NCI-H2171 (cell line): ENCODE measurements at places on chromosomes 16 and 17.
A peak's percentile ranks its signal among the peaks of the same experiment; 100 is the strongest.

DNA sequence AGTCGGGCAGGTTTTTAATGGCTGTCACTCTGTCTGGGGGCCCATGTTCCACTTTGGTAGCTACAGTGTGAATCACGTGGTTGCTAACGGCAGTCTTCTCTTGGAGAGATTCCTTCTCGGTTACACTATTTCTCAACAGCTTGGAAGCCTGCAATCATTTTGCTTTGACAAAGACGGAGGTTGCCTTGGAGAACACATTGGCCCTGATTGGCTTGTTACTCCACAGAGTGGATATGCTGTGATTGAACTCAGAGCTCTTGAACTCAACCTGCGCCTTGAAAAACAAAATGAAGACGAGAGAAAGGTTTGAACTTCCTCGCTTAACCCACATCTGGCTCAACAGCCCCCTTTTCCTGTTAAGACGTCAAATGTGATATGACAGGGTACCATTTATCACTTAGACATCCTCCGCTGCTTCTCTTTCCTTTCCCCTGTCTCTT lies 218.9 kb downstream of the MAF start:
- DNase-seq, result no peak

DNA sequence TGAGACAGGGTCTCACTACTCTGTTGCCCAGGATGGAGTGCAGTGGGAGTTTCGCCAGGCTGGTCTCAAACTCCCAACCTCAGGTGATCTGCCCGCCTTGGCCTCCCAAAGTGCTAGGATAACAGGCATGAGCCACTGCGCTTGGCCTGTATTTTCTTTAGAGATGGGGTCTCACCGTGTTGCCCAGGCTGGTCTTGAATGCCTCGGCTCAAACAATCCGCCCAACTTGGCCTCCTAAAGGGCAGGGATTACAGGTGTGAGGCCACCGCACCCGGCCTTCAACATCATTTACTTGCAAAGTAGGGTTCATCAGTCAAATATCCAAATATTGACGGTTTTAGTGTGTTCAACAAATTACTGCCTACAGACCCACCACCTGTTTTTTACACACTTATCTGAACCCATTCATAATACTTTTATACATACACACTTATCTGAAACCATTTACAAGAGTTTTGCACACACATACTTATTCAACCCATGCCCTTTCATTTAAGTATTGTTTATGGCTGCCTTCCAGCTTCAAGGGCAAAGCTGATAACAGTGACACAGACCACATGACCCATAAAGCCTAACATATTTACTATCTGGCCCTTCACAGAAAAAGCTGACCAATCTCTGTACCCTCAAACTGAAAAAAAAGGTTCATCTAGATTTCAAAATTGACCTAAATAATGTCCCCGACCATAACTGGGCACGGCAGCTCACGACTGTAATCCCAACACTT lies 11.9 kb downstream of the TMEM170A start:
- no peak for DNase-seq

GRCh38 chr17:56838687-56839086 lies 4.7 kb downstream of the DGKE start:
- no peak for DNase-seq

GRCh38 chr16:70809392-70810060 lies 8.6 kb upstream of the VAC14 start:
- DNase-seq, result no peak

GRCh38 chr17:73096211-73096610 lies 3.7 kb upstream of the SLC39A11 start:
- DNase-seq, result no peak

- no peak for DNase-seq
Measured at GRCh38 chr17:82245134-82246039, 16.5 kb downstream of the SLC16A3 start.

DNA sequence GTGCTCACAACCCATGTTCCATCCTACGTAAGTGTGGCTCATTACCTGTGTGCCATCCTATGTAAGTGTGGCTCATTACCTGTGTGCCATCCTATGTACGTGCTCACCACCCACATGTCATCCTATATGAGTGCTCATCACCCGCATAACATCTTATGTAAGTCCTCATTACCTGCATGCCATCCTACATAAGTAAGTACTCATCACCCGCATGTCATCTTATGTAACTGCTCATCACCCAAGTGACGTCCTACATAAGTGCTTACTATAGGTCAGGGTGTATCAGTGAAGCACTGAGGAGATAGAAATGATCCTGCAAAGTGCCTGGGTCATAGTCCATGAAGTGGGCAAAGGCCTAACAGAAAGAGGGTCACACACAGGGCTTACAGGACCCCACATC lies 93.1 kb downstream of the AXIN2 start:
- DNase-seq, result no peak

GRCh38 chr17:64778240-64779097 lies 116.4 kb upstream of the SMURF2 start:
- DNase-seq, result peak; percentile 36

- no peak for DNase-seq
Measured at GRCh38 chr16:6016530-6017184, 919.1 kb upstream of the EEF2KMT start.

- DNase-seq, result no peak
Measured at GRCh38 chr17:68182940-68183551, 64.8 kb upstream of the AMZ2 start.

DNA sequence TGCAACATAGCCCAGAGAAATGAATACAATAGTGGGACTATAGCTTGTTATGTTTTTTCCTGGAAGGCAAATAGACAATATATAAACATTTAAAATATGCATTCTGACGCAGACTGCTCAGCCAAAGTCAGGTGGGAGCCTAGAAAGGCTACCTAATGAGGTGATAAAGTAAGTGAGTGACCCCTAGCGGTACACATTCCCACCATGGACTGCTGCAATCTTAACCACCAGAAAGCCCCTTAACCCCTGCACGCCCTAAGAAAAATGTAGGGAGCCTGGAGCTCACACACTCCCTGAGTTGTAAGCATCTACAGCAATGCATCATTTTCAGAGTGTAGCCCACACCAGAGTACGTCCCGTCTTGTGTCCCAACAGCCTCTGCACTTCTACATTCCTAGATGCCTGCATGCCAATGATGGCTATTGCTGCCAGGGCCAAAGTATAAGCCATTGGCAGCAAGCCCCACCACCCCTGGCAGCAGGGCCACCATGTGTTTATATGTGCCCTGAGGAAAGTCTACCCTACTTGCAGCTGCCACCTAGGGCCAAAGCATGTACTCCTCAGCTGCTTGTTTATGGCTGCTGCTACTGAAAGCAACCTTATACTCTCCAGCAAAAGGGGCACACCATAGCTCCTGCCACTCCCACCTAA lies 127.6 kb downstream of the KIF2B start:
- DNase-seq, result no peak

DNA sequence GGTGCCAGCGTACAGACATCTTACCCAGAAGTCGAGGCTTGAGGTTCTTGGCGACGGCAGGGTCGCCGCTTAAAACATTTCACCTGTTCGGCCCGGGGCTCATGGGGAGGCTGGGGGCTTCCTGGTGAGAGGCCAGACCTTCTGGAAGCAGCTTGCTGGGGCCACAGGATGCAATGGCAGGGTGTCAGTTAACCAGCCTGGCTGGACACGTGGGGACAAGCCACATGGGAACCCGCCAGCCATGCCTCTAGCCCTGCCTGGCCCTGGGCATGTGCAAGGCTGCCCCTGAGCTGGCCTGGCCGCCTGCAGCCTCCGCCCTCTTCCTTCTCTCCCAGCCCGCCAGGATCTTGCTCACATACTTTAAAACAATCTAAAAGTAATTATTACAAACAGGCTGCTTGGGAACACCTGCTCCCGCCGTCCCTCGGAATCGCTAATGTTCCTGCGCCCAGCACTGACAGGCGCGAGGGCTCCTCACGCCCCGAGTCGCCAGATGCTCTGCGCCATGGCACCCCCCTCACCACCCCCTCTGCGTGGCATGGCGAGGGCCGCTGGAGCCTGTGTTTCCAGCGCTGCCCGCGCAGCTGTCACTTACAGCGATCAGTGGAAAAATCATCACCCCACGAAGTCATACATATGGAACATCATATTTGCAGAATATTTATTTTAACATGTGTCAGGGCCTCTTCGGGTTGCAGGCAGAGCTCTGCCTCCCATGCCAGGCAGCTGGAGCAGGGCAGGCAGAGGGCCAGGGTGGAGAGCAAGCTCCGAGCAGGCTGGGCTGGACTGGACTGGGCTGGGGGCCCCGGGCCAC lies 188.7 kb upstream of the GSE1 start:
- no peak for DNase-seq

DNA sequence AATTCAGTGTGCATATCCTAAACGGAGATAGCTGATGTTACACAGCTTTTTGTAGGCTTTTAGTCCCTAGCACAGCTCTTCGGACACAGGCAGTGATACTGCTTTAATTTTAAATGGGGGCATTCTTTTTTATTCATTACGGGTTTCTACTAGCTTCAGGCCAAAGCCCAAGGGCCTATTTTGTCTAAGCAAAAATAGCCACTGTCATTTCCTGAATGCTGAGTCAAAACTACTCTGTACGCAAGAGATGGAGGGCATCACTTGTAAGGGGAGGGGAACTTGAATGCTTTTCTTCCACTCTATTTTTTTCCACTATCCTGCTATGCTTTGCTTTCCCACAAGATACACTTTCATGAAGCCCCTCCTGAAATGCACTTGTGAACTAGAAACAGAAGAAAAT lies 360.7 kb downstream of the PMP22 start:
- DNase-seq, result no peak

- DNase-seq, result peak; percentile 83
Measured at GRCh38 chr16:1351582-1352362, at the start of the genes GNPTG and TSR3. Gene GNPTG, plus strand, starts transcription at chr16:1351931. Its CDS starts 35 bp downstream, at chr16:1351966. Gene TSR3, minus strand, starts transcription at chr16:1351878. Its CDS starts 74 bp downstream, at chr16:1351804.

DNA sequence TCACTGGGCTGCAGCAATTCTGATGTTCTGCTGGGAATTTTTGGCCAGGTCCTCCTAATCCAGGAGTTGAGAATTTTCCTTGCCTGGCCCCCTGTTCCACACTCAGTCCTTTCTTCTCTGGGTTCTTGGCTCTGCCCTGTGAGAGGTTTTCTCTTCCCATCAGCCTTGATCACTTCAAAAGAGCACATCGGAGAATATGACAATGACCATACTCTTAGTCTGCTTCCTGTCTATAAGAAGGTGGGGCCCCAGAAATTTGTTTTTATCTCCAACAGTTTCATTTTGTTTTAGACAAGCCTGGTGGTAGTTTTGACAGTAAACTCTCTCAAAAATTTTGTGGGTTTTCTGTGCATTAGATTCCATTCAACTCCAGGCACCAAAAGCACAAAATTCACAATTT lies 70.7 kb downstream of the C17orf67 start:
- no peak for DNase-seq

- peak; percentile 2 for DNase-seq
Measured at GRCh38 chr16:26569793-26570192, 496.9 kb upstream of the C16orf82 start.

DNA sequence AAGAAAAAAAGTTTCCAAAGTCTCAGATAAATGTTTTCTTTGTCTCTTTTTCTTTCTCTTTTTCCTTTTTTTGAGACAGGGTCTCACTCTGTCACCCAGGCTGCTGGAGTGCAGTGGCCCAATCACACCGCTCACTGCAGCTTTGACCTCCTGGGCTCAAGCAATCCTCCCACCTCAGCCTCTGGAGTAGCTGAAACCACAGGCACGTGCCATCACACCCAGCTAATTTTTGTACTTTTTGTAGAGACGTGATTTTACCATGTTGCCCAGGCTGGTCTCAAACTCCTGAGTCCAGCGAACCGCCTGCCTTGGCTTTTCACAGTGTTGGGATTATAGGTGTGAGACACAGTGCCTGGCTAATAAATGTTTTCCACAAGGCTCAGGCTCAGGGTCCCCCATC lies 53.3 kb upstream of the KSR1 start:
- no peak for DNase-seq

- no peak for DNase-seq
Measured at GRCh38 chr16:65988024-65988595, 378.4 kb upstream of the CDH5 start.

- DNase-seq, result no peak
Measured at GRCh38 chr17:5122586-5123342, 6.9 kb downstream of the USP6 start.

- DNase-seq, result no peak
Measured at GRCh38 chr17:4369557-4370230, 3.2 kb upstream of the UBE2G1 start.
